ENCODE measurements at places on chromosomes 12 and 14. TPM values are rescaled to one million over a fixed set of nuclear protein-coding genes. Genes with fewer than 3 reads are reported as not detected.

DNA sequence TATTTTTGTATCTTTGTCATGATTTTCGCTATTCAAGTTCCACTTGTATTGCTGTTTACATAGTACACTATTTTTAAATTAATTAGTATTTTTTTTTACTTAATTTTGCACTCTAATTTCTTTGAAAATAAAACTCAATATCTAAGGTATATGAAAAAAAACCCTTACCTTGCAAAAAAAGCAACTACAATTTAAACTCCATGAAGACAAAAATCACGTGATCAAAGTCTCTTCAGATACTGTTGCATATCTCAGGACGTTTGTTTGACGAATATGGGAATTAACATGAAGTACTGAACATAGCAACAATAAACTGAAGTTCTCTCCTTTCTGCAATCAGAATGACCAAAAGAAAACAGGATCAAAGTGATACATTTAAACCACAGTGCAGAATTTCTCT, 968.4 kb upstream of the SEL1L start:
- DNase-seq: no peak

GRCh38 chr12:42332301-42333285, 6.6 kb downstream of the PPHLN1 start:
- peak; percentile 51 for DNase-seq

DNA sequence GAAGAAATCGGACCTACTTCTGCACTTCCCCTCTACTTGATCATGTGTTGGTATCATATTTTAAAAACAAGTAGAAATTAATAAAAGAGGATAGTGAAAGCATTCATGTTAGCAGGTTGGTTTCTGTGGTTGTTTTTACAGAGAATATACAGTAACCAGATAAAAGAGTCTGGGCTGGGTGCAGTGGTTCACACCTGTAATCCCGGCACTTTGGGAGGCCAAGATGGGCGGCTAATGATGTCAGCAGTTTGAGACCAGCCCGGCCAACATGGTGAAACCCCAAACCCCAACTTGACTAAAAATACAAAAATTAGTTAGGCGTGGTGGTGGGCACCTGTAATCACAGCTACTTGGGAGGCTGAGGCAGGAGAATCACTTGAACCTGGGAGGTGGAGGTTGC, 55.9 kb downstream of the LRP6 start:
- peak; percentile 49 for DNase-seq

GRCh38 chr12:44286336-44286735, 450.5 kb downstream of the TMEM117 start:
- DNase-seq: no peak

- DNase-seq: peak; percentile 22
Observed at GRCh38 chr12:11651381-11651780, 1.9 kb downstream of the ETV6 start.

DNA sequence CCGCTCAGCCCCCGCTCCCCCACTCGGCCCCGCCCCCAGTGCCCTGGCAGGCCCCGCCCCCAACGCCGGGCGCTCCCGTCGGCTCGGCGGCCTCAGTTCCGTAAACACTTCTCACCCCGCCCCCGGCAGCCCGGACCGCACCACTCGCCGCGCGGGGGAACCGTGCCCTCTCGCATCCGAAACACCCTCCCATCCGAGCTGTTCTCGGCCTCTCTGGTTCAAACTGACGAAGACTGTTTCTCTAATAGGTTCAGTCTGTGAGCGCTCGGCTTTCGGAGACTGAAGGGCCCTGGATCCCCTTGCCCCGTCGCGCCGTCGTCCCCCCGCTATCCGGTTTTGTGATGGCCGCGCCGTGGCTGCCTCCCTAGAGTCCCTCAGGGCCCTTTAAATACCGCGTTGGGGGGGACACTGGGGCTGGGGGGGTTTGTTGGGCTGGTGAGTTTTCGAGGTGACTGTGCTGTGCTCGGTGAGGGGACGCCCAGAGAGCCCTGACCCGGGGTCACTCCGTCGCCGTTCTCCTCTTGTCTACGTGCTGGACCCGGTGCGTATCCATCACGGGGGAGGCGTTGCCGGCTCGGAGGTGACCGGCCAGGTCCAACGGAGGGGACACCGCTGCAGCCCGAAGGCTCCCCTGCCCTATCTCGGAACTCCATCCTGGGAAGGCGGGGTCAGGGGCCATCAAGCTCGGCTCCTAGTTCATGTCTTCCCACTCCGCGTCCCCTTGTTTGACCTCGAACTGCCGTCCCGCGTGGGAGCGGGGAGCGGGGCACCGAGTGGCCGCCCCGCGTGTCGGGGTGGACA, at the start of gene TCP11L2:
TSS of gene TCP11L2 (plus strand) at position 333 of the 801 bp plus-strand sequence. CDS start 8,343 bp downstream, outside the sequence.
- peak; percentile 89 for DNase-seq

C12orf42 gene
- 0.57 TPM for total RNA-seq

IFNG-AS1 gene
- total RNA-seq: not detected

MSRB3 gene
- total RNA-seq: not detected

DNA sequence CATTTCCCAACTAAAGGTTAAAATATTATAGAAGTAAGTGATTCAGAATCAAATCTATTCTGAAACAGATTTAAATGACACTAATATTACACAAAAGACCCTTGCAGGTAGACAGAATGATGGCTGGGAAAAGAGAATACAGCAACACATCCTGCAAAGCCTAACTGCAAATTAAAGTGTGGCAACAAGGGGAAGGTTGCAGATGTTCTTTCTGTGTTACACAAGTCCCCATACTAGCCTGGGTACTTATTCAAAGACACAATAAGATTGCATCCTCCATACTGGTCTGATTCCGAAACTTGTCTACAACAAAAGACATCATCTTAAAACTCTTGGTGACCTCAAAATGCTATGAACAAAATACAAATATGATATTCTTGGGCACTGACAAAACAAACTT, 50.5 kb downstream of the R3HDM2 start:
- no peak for DNase-seq

GRCh38 chr12:90355711-90356355, 599.1 kb downstream of the CCER1 start:
- DNase-seq: no peak

LRR1 gene
- total RNA-seq: 45.5 TPM

KRAS gene
- 32.5 TPM for total RNA-seq

GRCh38 chr14:98960617-98961013, 311.4 kb downstream of the BCL11B start:
- no peak for DNase-seq

DNA sequence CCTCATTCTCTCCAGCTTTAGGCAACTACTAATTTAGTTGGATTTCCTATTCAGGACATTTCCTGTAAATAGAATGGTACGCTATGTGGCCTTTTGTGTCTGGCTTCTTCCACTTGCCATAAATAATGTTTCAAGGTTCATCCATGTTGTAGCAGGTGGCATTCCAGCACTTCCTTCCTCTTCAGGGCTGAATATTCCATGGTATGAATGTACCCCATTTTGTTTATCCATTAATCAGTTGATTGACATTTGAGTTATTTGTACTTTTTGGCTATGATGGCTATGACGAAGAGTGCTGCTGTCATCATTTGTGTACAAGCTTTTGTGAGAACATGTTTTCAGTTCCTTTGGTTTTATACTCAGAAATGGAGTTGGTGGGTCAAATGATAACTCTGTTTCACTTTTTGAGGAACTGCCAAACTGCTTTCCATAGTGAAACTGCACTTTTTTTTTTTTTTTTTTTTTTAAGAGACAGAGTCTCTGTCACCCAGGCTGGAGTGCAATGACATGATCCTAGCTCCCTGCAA, 6.5 kb upstream of the CDK2AP1 start:
- no peak for DNase-seq

DNA sequence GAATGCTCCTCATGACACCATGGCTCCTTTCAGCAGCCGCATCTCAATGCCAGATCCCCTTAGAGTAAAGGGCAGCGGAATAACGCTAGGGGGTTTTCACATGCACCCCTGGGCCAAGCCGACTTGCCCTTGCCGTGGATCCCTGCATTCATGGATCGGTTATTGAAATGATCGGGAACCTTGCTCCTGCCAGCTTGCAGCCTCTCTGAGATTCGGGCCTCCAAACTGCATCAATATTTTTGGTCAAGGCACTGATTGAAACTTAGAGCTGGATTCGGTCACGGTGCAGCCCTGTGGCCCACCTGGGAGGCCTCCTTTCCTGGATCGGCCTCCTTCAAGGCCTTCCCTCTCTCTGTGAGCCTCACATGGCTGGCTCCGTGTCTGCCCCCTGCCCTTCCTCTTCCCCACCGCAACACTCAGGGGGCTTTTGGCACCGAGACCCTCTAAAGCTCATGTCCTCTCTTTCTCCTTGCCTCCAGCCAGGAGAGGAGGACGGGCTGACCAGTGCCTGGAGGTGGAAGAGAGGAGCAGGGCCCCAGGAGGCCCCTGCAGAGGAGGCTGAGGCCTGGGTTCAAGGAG, 1.8 kb downstream of the PTPN6 start:
- no peak for DNase-seq

PRH2 gene
- total RNA-seq: not detected

DNA sequence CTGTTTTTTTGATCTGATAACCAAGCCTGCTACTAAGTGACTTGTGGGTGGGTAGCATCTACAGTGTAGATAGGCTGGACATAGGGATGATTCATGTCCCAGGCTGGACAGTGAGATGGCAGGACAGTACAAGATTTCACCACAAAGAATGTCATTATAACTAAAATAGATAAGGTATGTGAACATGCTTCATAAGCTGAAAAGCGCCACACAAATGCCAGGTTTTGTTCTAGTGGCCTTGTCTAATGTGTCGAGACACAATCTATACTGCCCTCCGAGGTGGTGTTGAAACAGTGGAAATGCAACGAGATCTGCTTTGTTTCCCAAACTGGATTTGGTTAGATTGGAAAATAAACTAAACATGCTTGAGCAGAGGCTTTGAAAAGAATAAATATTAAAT, 4.4 kb downstream of the LGALS3 start:
- no peak for DNase-seq

DNA sequence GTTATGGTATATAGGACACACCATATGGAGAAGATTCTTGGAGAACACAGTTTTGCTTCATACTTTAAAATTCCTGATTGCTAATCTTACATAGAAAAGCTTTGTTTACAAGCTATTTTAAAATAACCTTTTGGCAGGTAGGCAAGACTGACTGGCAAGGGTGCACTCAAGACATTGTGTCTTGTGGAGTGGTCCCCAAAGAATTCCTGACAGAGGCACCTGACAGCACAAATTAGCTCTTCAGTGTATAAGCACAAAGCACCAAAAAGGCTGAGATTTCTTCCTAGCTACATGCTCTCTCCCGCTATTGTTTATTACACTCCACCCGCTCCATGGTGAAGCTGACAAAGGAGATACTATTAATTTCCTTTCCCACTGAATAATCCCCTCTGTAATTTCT, 139.4 kb downstream of the MON2 start:
- no peak for DNase-seq

VSX2 gene
- not detected for total RNA-seq

C12orf50 gene
- total RNA-seq: not detected

DNA sequence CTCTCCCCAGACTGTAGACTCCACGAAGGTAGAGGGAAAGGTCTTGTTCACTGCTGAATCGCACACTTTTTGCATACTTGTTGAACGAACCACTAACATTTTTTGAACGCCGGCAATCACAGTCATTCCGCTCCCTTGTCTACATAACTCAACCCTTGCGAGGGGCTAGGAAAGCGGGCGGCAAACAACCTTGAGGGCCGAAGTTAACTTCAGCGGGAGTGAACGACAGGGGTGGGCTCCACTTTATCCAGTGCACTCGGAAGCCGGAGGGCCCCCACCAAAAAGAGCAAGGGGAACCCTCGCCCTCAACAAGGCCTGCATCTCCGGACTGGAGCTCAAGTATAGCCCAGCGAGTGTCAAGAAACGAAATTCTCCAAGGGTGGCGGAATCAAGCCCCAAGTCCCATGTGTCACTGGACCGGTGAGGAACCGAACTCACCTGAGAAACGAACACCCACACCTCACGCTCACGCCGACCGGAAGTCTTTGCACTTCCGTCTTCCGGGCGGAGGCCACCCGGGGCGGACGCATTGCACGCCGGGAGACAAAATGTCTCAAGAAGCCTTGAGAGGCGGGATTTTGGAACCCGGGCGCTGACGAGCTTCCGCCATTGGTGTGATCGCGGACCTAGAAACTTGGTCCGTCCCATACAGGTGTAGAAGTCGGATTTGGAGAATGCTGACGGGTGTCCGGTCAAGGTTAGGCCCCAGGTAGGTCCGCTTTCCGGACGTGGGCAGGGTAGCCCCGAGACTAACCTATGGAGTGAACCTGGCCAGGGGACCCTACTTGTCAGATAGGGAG, at the start of gene LLPH:
TSS of gene LLPH (minus strand) at position 484 of the 800 bp plus-strand sequence. CDS start 1,644 bp downstream, outside the sequence.
- DNase-seq: peak; percentile 94

CELA1 gene
- not detected for total RNA-seq

- DNase-seq: no peak
Observed at GRCh38 chr14:68921666-68922065, 57.4 kb downstream of the ACTN1 start.

DNA sequence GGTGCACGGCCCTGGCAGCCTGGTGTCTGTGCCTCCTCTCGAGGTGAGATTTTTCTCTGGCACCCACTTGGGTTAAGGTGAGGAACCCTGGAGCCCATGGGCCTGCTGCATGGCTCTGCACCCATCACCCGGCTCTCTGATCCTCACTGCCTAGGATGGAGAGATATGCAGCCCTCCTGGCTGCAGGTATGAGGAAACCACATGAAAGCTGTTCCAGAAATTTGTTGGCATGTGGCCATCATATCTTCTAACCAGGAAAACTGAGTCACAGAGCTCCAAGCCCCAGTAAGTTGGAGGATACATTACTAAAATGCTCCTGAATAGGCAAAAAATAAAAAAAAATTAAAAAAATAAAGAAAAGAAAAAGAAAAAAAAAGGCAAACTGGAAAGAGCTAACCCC, 39.3 kb upstream of the DDX11 start:
- DNase-seq: no peak

- DNase-seq: no peak
Observed at GRCh38 chr12:91813701-91814100, 331.9 kb downstream of the BTG1 start.

GRCh38 chr12:122081083-122081696, 2.6 kb downstream of the MLXIP start:
- DNase-seq: no peak

DNA sequence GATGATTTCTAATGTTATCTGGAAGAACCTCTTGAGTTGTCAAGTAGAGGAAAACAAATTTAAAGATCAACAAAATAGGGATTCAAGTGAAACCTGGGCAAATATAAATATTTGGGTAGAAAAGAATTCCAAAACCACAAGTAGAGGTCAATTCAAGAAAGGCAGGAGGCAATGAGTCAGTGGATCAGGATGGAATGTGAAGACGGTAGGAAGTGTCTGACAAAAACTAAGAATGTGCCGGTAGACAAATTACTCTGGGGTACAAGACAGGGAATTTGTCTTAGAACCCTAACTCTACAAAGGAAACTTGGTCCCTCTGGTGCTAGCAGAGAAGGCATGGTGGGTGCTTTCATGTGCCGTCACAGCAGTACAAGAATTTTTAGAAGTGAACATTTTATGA, 13.6 kb downstream of the ABCD2 start:
- DNase-seq: no peak

GRCh38 chr14:74574706-74575105, 37.3 kb downstream of the LTBP2 start:
- DNase-seq: no peak

- no peak for DNase-seq
Observed at GRCh38 chr12:8527250-8528130, 13.2 kb downstream of the CLEC4E start.

GRCh38 chr14:104072586-104072985, 12.9 kb upstream of the ASPG start:
- no peak for DNase-seq

GRCh38 chr14:49959822-49960408, 67.0 kb downstream of the ARF6 start:
- DNase-seq: peak; percentile 24

CCDC38 gene
- total RNA-seq: not detected

Data from activated CD4-positive, alpha-beta T cell treated with anti-CD3 and anti-CD28 coated beads, Interleukin-2, amount 10 ng/mL, durations not matched to agents 7 days and 5 days (primary cell).